Activated T-helper 2 cell treated with anti-CD3 and anti-CD28 coated beads, Interferon-gamma antibody, Interleukin-2, Interleukin-4, amounts not matched to agents 10 μg/mL and 5 μg/mL and 100 μg/mL, durations not matched to agents 14 hours and 24 hours and 36 hours (primary cell): ENCODE measurements at places on chromosomes 1 and 21. TPM values are rescaled to one million over a fixed set of nuclear protein-coding genes. Genes with fewer than 3 reads are reported as not detected.
A peak's percentile ranks its signal among the peaks of the same experiment; 100 is the strongest.

CATSPER4 gene
- not detected in 2 replicates for total RNA-seq

DIO1 gene
- total RNA-seq, result not detected in 2 replicates

- DNase-seq, result no peak
- H3K36me3 ChIP-seq, result no peaks in the 10 kb centered on the region
- H3K27ac ChIP-seq, result no peak overlapping the region
- peaks cover 6% of the 10 kb centered on the region for H3K27me3 ChIP-seq
- H3K4me1 ChIP-seq, result no peaks in the 10 kb centered on the region
- no peak overlapping the region for H3K4me3 ChIP-seq
These were observed 18.8 kb upstream of the TENT5B start for GRCh38 chr1:27031235-27032118.

DNA sequence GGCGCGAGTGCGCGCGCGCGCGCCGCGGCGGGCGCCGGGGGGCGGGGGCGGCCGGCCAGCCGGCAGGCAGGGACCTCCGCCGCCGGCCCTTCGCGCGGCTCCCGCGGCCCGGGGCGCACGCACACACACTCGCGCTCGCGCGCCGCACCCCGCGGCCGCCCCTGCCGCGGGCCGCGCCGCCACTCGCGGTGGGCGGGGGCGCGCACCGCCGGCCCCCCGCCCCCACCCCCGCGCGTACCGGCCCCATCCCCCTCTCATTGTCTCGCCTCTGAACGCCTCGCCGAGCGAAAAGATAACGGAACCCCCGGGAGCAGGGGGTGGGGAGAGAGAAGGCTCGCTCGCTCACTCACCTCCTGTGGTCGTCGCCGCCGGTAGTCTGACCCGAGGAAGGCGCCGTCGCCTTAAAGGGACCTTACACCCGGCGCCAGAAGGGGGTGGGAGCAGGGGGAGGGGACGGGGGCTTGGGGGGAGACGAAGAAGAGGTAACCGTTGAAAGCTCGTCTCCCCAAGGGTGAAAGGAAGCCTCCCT, 428 bp downstream of the POGZ start:
- H3K4me1 ChIP-seq, result peaks cover 17% of the 10 kb centered on the region
- H3K27me3 ChIP-seq, result peaks cover 8% of the 10 kb centered on the region
- DNase-seq, result peak; percentile 40
- peak overlapping the region; percentile 79 for H3K4me3 ChIP-seq
- H3K27ac ChIP-seq, result peak overlapping the region; percentile 81
- peaks cover 11% of the 10 kb centered on the region for H3K36me3 ChIP-seq

- H3K27ac ChIP-seq, result no peak overlapping the region
- H3K27me3 ChIP-seq, result peaks cover 2% of the 10 kb centered on the region
- H3K36me3 ChIP-seq, result no peaks in the 10 kb centered on the region
- no peaks in the 10 kb centered on the region for H3K4me1 ChIP-seq
- no peak overlapping the region for H3K4me3 ChIP-seq
- no peak for DNase-seq
These were observed 9.6 kb downstream of the SPATA46 start for GRCh38 chr1:162367073-162367472.

HES3 gene
- total RNA-seq, result not detected in 2 replicates

IL22RA1 gene
- total RNA-seq, result not detected in 2 replicates

GRCh38 chr1:10869933-10870332, 73.5 kb upstream of the CASZ1 start:
- H3K4me1 ChIP-seq, result peaks cover 15% of the 10 kb centered on the region
- no peak overlapping the region for H3K27ac ChIP-seq
- H3K4me3 ChIP-seq, result no peak overlapping the region
- no peaks in the 10 kb centered on the region for H3K36me3 ChIP-seq
- peaks cover 45% of the 10 kb centered on the region for H3K27me3 ChIP-seq

ARMH1 gene
- total RNA-seq, result 139 and 157 TPM in 2 replicates

- no peak for DNase-seq
- H3K36me3 ChIP-seq, result no peaks in the 10 kb centered on the region
- H3K27me3 ChIP-seq, result peaks cover 17% of the 10 kb centered on the region
These were observed 6.1 kb upstream of the AIRE start for GRCh38 chr21:44279354-44280260.

DNA sequence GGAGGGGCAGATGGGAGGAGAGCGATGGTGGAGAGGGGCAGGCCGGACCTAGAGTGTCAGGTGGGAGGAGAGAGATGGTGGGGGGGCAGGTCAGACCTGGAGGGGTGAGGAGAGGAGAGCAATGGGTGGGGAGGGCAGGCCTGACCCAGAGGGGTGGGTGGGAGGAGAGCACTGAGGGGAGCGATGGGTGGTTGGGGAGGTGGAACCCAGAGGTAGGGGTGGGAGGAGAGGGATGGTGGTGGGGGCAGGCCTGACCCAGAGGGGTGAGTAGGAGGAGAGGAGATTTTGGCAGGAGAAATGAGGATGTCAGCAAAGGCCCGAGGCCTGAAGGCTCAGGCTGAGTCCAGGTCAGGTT, 157.3 kb upstream of the VAMP3 start:
- no peak overlapping the region for H3K27ac ChIP-seq
- no peaks in the 10 kb centered on the region for H3K4me1 ChIP-seq
- no peaks in the 10 kb centered on the region for H3K36me3 ChIP-seq
- H3K4me3 ChIP-seq, result no peak overlapping the region
- H3K27me3 ChIP-seq, result no peaks in the 10 kb centered on the region

DNA sequence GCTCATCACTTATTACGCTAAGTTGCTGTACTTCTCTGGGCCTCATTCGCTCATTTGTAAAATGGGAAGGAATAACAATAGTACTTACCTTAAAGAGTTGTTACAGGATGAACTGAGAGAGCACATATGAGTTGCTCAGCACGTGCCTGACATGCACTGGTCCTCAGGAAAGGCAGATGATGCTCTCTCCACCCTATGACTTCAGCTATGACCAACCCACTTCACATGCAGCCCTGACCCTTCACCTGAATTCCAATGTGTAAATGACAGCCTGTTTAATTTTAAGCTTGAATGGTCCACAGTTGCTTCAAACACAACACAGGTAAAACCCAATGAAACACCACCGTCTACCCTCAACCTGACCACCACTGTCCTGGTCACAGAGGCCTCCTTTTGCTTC, 32.9 kb downstream of the GADD45A start:
- peaks cover 2% of the 10 kb centered on the region for H3K27me3 ChIP-seq
- DNase-seq, result no peak
- H3K4me1 ChIP-seq, result no peaks in the 10 kb centered on the region
- H3K4me3 ChIP-seq, result no peak overlapping the region
- H3K27ac ChIP-seq, result no peak overlapping the region
- no peaks in the 10 kb centered on the region for H3K36me3 ChIP-seq

NBPF4 gene
- 0.43 and 0.97 TPM in 2 replicates for total RNA-seq

DNA sequence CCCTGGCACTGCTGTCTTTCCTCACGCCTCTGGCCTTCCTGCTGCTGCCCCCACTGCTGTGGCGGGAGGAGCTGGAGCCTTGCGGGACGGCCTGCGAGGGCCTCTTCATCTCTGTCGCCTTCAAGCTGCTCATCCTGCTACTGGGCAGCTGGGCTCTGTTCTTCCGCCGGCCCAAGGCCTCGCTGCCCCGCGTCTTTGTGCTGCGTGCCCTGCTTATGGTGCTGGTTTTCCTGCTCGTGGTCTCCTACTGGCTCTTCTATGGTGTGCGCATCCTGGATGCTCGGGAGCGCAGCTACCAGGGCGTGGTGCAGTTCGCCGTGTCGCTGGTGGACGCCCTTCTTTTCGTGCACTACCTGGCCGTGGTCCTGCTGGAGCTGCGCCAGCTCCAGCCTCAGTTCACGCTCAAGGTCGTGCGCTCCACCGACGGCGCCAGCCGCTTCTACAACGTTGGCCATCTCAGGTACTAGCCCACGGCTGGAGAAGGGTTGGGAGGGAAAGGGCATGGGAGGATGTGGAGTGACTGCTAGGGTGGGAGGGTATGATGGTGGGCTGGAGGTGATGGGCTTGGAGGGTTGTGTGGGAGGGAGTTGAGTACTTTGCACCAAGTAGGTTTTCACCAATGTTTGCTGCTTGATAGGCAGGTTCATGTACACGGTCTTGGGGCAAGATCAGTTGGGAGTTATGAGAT, 18.9 kb downstream of the VANGL2 start:
- no peaks in the 10 kb centered on the region for H3K36me3 ChIP-seq
- H3K4me1 ChIP-seq, result peaks cover 2% of the 10 kb centered on the region
- no peak overlapping the region for H3K4me3 ChIP-seq
- no peak overlapping the region for H3K27ac ChIP-seq
- no peak for DNase-seq

MCOLN2 gene
- 142 and 143 TPM in 2 replicates for total RNA-seq

TRIM17 gene
- 2.3 and 2.7 TPM in 2 replicates for total RNA-seq

DNA sequence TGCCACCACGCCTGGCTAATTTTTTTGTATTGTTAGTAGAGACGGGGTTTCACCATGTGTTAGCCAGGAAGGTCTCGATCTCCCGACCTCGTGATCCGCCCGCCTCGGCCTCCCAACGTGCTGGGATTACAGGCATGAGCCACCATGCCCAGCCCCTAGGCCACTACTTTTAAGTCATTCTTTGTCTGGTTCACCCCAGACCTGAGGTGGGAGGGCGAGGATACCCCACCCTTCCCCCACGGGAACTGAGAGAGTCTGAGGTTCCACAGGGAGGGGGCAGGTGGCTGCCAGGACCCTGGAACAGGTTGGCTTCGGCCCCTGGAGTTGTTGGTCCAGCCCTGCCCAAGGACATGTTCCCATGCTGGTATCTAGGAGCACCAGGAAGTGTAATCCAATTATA, 7.7 kb upstream of the SDC3 start:
- no peaks in the 10 kb centered on the region for H3K36me3 ChIP-seq
- H3K27me3 ChIP-seq, result peaks cover 4% of the 10 kb centered on the region
- DNase-seq, result no peak
- no peak overlapping the region for H3K4me3 ChIP-seq
- no peak overlapping the region for H3K27ac ChIP-seq

FLG2 gene
- not detected in 2 replicates for total RNA-seq

SLFNL1 gene
- 0.14 and 0.18 TPM in 2 replicates for total RNA-seq

- DNase-seq, result no peak
- no peak overlapping the region for H3K4me3 ChIP-seq
- peaks cover 10% of the 10 kb centered on the region for H3K4me1 ChIP-seq
- H3K36me3 ChIP-seq, result no peaks in the 10 kb centered on the region
- no peak overlapping the region for H3K27ac ChIP-seq
These were observed 25.3 kb upstream of the EFHD2 start for GRCh38 chr1:15384301-15384901.

- H3K27ac ChIP-seq, result no peak overlapping the region
- peak; percentile 8 for DNase-seq
- H3K27me3 ChIP-seq, result peaks cover 26% of the 10 kb centered on the region
- peak overlapping the region; percentile 26 for H3K4me3 ChIP-seq
- no peaks in the 10 kb centered on the region for H3K36me3 ChIP-seq
- no peaks in the 10 kb centered on the region for H3K4me1 ChIP-seq
These were observed 1.1 kb upstream of the COL6A2 start for GRCh38 chr21:46096596-46097335.

DNA sequence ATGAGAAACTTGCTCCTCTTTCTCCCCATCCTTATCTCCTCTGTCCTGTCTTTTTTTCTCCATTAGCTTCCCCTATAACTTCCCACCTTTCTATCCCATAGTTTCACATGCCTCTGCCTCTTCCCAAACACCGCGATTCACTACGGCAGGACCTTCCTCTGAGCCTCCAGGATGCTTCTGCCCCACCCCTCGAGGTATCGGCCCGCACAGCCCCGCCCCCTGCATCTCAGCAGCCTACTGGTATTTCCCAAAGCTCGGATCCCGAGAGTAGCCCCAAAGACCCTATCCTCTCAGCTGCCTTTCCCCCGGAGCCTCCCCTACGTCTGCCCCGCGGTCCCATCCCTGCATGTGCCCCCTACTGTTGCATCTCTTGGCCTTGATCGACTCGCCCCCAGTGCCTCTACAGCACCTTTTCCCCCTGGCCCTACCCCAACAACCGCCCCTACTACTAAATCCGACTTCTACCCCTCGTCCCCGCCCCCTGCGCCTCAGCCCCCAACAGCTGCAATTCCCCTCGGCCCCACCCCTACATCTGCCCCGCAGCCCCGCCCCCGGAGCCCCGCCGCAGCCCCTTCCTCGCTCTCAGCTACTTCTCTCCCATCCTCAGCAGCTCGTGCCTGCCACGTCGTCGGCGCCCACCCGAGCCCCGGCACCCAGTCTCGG, 512 bp downstream of the PIAS3 start:
- peaks cover 16% of the 10 kb centered on the region for H3K36me3 ChIP-seq
- H3K27ac ChIP-seq, result peak overlapping the region; percentile 73
- peaks cover 11% of the 10 kb centered on the region for H3K4me1 ChIP-seq
- peaks cover 9% of the 10 kb centered on the region for H3K27me3 ChIP-seq

DNA sequence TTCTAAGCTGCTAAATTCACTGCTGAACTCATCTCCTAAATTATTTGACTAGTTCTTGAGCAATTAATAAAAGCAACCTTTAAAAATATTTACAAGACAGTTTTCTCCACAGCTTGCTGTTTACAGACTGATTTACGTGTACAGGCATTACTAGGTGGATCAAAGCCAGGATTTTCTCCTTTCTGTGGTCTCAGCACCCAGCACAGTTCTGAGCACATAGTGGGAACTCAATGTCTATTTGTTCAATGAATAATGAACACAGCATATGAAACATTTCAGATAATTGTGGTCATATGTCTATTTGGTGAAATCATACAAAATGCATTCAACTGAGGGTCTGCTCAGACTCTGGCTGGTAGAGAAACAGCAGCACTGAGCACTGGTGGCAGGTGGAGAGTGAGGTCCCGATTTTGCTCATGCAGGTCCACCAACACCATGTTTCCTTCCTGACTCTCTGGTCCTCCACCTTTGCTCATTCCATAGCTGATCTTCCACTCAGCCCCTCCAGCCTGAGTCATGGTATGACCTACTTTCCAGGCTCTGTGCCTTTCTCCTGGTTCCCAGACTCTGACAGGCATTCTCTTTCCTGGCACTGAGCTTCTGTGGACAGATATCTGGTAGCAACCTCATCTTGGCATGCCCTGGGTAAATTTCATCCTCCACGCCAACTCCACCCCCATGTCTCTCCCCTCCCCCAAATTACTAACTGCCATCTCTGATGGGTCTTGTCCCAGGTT, 311.3 kb downstream of the TGFB2 start:
- no peaks in the 10 kb centered on the region for H3K4me1 ChIP-seq
- H3K27ac ChIP-seq, result no peak overlapping the region
- H3K4me3 ChIP-seq, result no peak overlapping the region
- H3K36me3 ChIP-seq, result no peaks in the 10 kb centered on the region

GRCh38 chr1:185409345-185409744, 92.3 kb upstream of the IVNS1ABP start:
- no peak for DNase-seq
- H3K36me3 ChIP-seq, result peaks cover 4% of the 10 kb centered on the region
- no peak overlapping the region for H3K27ac ChIP-seq

TEDDM1 gene
- not detected in 2 replicates for total RNA-seq

FNDC5 gene
- total RNA-seq, result not detected in 2 replicates
